ENCODE measurements at places on chromosomes 4 and X. TPM values are rescaled to one million over a fixed set of nuclear protein-coding genes. Genes with fewer than 3 reads are reported as not detected.

The SPANXB1 gene
- total RNA-seq = not detected

The SORBS2 gene
- total RNA-seq = not detected

The SULT1B1 gene
- not detected for total RNA-seq

The DMRTC1 gene
- total RNA-seq = not detected

The GPRASP1 gene
- total RNA-seq = 5.2 TPM

The SHROOM3 gene
- 2.7 TPM for total RNA-seq

The LPAR4 gene
- total RNA-seq = 0.34 TPM

The TRIM75 gene
- total RNA-seq = not detected

The CXorf66 gene
- total RNA-seq = not detected

The ARSJ gene
- total RNA-seq = 17.0 TPM

The PRR32 gene
- not detected for total RNA-seq

The RBM47 gene
- total RNA-seq = 0.32 TPM

The GATB gene
- 20.3 TPM for total RNA-seq

The TEX11 gene
- not detected for total RNA-seq

The TIGD4 gene
- total RNA-seq = 0.26 TPM

The KLKB1 gene
- 0.16 TPM for total RNA-seq

The GATA1 gene
- total RNA-seq = not detected

The MMRN1 gene
- 0.09 TPM for total RNA-seq

The PPP1R2C gene
- total RNA-seq = not detected

The YY2 gene
- total RNA-seq = 1.4 TPM

The TCEAL1 gene
- 24.7 TPM for total RNA-seq

The SHOX gene
- not detected for total RNA-seq

The MAGEA9B gene
- not detected for total RNA-seq

The MAGEB1 gene
- not detected for total RNA-seq

The SYP gene
- total RNA-seq = 0.43 TPM

The C4orf50 gene
- total RNA-seq = not detected

The NLRP2B gene
- not detected for total RNA-seq

The CDS1 gene
- total RNA-seq = 0.47 TPM

The TKTL2 gene
- not detected for total RNA-seq

The CPLX1 gene
- not detected for total RNA-seq

The PABPC1L2B gene
- not detected for total RNA-seq

The RBMXL3 gene
- total RNA-seq = not detected

The KCTD8 gene
- not detected for total RNA-seq

The SCRG1 gene
- total RNA-seq = 0.09 TPM

The GAB1 gene
- total RNA-seq = 3.9 TPM

The DUX4 gene
- total RNA-seq = not detected

The ETDB gene
- total RNA-seq = not detected

The JADE3 gene
- total RNA-seq = 3.9 TPM

The ETDA gene
- total RNA-seq = not detected

The PAK3 gene
- 1.4 TPM for total RNA-seq

The SLC6A14 gene
- total RNA-seq = 0.17 TPM

The AFM gene
- total RNA-seq = not detected

The NSUN7 gene
- not detected for total RNA-seq

The TGIF2LX gene
- not detected for total RNA-seq

The PROM1 gene
- not detected for total RNA-seq

The CXXC4 gene
- not detected for total RNA-seq

All from bronchial smooth muscle cell (primary cell).